Left kidney (tissue), 8 donors: ENCODE measurements at places on chromosomes 5 and 9.

DNA sequence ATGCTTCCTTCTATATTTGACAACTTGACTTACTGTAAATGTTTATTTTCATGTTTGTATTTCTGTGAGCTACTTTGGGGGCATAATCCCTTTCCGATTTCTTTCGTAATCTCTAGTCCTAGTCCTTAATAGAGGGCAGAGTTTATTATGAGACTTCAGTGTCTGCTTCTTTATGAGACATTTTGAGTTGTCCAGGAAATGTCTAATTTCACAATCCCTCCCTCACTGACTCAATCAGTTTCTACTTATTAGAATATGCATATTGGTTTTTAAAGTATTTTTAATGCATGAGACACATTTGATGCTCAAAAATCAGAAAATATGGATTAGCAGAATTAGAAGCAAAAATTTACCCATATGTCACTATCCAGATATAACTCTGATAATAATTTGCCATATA lies 160.9 kb downstream of the FOCAD start:
- no peak for DNase-seq

DNA sequence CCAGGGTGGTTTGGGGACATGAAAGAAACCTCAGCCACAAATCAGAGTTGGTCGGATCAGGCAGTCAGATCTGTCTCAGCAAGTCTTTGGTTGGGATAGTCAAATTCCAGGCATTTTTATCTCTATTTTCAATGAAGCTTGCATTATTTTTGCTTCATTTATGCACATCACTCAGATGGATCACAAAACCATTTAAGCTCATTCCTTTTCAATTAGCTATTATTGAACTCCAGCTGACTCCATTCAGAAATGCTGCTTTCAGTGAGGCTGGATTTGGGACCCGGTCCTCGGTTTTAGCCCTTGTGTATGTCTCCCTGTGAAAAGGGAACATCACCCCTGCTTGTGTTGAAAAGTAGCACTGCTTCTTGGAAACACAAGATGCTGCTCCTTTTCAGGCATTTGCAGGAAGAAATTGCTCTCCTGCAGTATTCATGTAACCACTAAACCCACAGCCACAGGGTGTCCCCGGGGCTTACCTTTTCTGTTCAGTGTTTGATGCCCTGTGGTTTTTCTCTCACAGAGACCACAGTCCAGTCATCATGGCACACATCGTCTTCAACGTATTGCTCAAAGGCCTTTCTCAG lies 232.9 kb downstream of the NFIB start:
- no peak for DNase-seq

DNA sequence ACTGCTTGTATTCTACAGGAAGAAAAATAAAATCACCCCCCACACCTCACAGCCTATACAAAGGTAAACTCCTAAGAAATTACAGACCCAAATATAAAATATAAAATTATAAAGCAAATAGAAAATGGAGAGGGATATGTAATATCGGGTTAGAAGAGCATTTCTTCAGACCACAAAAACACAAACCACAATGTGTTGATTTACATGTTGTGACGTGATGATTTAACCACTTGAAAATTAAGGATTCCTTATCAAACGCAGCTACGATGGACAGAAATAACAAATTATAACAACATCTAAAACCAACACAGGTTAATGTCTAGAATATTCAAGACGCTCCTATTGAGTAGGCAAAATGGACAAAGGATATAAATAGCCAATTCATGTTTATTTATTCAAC lies 26.3 kb downstream of the SSBP2 start:
- no peak for DNase-seq

DNA sequence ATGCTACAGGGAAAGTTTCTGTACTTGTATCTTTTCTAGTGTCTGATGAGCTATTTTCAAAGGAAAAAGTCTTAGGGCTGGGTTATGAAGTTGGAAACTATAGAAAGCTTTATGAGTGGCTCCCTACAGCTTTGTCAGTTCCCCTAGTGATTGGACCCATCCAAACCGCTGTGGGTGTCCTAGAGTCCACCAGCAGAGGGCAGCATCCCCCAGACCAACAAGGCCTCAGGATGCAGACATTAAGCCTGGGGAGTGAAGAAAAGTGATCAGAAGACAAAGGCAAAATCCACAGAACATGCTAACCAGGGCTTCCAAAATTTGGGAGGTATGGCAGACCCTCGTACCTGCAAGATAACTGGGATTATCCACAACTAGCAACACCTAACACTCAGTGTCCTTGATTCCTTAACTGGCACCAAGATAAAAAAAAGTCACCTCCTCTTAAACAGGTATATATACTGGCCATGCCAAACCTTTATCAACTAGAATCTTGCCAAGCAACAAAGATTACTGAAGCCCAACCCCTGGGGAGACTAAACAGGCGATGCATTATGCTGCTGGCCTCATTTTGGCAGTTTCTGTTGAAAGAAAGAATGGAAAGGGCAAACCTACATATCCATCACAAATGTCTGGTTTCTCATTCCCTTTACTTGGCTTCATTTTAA lies 110.4 kb upstream of the NR5A1 start:
- DNase-seq = peak; percentile 80

GRCh38 chr5:6419340-6419852 lies 29.3 kb upstream of the UBE2QL1 start:
- peak; percentile 18 for DNase-seq

GRCh38 chr5:41403846-41404245 lies 106.6 kb downstream of the PLCXD3 start:
- DNase-seq = no peak
